Ammon's horn (tissue), 1 donor: ENCODE measurements at places on chromosomes 3 and 15.

DNA sequence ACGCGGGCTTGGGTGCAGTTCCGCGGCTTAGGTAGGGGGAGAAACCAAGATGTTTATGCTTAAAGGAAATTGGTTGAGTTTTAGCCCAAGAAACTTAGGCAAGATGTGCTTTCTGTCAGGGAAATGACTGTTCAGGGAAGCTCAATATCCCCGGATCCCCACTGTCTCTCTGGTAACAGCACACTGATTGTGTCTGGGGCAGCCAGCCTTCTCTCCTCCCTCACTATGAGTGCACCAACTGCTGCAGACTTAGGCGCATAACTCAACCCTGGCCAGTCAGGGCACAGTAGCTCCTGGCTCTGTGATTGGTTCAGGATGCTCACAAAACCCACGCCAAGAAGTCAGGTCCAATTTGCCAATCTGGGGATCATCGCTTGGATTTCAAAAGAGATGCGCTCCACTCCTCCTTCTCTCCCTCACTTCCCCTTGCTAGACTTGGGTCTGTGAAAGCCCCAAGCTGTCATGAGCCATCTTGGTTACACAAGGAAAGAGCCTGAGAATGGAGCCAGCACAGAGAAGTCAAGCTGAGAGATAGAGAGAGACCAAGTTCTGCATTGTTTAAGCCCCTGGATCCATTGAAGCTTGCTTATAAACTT, 42.5 kb upstream of the CACNA2D3 start:
- DNase-seq = peak; percentile 11

GRCh38 chr3:141920701-141921100, 44.3 kb downstream of the ATP1B3 start:
- DNase-seq = no peak

DNA sequence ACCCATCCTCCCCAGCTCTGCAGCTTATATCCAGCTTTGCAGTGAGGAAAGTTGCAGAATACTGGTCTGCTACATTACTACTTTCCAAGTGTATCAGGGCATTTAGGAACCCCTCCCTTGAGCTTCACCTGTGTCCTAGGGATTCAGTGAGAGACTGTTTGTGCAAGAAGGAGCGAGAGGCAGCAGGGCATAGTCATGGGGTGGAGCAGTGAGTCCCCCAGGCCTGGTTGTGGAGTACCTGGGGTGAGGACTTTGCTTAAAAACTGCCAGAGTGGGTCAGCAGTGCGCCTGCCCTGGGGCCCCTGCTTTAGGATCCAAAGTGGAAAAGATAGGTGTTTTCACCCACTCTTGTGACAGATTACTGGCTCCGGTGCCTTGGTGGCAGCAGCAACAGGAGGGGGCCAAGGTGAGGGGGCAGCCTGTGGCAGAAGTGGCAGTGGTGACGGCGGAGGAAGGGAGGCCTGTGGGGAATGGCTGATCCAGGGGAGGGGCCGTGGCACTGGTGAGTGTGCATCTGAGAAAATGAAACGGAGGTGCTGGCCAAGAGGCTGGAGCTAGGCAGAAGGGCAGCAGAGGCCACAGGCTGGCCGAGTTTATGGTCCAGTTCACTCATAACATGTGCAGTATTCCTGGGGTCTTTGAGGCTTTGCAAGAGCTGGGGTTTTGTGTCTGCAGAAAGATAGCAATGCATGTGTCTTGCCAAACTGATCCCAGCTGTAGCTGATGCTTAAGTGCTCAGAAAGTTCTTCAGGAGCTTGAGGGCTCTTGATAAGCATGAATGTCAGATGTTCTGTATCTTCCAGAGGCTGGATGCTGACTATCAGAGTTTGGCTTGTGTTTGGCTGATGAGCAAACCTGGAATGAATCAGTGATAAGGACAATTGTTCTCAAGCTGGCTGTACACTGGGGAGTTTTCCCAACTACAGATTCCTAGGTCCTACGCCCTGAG, 43.4 kb downstream of the GOLGA6A start:
- DNase-seq = no peak

DNA sequence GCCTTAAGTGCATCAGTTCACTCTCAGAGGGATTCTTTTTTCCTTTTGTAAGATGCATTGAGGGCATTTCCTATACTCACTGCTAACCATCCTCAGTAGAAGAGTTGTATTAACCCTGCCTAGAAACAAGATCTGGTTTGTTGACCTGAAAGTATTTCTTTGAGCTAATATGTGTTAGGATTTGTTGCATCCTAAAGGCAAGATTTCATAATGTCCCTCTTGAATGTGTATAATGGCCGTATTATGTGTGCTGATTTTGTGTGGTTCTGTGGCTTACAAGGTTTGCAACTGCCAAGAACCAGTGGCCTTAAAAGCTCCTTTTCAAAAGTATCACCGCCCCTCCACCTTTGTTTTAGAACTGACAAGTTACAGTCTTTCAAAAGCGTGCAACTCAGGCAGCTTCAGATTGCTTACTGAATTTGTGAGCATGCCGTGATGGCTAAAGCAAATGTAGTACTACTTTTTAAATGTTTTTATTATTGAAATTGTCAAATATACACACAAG, 182.0 kb upstream of the BHLHE40 start:
- no peak for DNase-seq

GRCh38 chr15:81507831-81508230, 133.8 kb upstream of the TMC3 start:
- no peak for DNase-seq

GRCh38 chr3:178272841-178273240, 263.4 kb upstream of the KCNMB2 start:
- DNase-seq = no peak

- DNase-seq = no peak
These were observed 203.3 kb downstream of the CDIN1 start for GRCh38 chr15:36782681-36783080.

- no peak for DNase-seq
These were observed 114.0 kb downstream of the MAGI1 start for GRCh38 chr3:65924762-65925161.

GRCh38 chr3:41304593-41304992, 105.3 kb downstream of the CTNNB1 start:
- peak; percentile 68 for DNase-seq
